AML-193 (cell line): ENCODE measurements at places on chromosomes 6 and 20.
A peak's percentile ranks its signal among the peaks of the same experiment; 100 is the strongest.

GRCh38 chr6:42350911-42351310 is 100.8 kb downstream of the TRERF1 start:
- DNase-seq, result no peak

DNA sequence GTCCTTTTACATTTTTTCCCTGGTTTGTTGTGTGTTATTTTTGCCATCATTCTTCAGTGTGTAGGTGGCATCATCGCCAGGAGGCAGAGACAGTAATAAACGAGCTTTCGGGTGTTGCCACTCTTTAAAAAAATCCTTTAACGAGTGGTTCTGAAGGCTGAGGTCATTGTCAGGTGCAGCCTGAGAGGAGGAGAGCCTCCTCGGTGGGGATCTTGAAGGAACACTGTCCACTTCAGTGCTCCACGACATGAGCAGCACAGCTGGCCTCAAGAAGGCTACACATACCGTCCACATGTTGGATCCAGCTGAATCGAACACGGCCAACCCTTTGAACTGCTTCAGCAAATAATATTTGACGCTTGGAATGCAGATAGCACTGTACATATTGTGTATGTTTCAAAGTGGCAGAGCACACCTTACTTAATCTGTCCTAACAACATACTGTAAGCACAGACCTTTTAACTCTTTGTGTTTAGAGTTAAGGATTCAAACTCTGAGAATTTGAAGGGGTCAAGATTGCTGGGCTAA is 48.0 kb upstream of the FOXQ1 start:
- DNase-seq, result no peak

DNA sequence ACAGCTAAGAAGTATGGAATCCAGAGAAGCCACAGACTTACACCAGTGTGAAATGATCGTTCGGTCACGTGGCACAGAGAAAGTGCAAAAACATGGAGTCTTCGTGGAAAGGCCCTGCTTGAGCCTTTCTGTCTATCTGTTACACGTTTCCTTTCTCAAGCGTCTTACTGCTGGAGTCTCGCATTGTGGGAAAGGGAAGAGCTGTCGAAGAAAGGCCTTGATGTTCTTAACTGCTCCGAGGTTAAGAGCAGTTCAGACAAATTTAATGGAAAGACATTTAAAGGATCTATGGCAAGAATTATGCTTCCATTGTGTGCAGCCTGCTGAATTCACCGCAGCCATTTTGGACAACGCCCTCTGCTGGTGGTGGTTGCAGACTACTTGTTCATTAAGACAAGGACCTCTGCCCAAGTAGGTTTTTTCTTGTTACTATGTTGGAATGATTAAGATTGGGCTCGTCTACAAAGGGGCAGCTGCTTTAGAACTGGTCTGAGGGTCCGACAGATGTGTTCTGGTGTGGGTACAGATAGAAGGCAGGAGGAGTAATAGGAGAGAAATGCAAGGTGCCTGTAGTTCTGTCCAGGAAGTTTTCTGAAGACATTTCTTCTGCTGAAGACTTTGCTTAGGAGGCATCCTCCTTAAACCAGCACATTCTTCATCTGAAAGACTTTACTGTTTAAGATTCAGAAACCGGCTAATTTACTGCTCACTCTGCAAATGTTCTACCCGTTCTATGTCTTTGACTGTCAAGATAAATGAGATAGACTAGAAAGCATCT is 24.7 kb upstream of the CCN6 start:
- peak; percentile 80 for DNase-seq

- DNase-seq, result no peak
These were observed 44.0 kb downstream of the STX11 start for GRCh38 chr6:144194293-144194810.

DNA sequence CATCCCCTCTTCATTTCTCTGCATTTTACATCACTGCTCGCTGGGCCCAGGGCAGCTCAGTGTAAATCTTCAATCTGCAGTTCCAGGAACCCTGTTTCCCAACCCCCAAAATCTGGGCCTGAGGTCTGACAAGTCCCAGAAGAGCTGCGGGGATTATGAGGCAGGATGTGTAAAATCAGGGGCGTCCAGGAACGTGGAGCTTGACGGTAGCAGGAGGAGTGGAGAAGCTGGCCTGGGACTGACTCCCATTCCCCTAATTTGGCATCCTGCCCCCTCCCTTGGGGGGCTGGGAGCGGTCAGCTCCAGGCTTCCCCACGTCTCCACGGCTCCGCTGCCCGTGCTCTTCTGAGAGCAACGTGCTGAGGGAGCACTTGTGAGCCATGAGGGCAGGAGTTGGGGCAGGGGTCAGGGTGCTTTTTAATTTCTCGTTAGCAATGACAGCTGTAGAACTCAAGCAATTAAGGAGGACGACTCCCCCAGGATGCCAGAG is 23.4 kb upstream of the VEGFA start:
- DNase-seq, result no peak

DNA sequence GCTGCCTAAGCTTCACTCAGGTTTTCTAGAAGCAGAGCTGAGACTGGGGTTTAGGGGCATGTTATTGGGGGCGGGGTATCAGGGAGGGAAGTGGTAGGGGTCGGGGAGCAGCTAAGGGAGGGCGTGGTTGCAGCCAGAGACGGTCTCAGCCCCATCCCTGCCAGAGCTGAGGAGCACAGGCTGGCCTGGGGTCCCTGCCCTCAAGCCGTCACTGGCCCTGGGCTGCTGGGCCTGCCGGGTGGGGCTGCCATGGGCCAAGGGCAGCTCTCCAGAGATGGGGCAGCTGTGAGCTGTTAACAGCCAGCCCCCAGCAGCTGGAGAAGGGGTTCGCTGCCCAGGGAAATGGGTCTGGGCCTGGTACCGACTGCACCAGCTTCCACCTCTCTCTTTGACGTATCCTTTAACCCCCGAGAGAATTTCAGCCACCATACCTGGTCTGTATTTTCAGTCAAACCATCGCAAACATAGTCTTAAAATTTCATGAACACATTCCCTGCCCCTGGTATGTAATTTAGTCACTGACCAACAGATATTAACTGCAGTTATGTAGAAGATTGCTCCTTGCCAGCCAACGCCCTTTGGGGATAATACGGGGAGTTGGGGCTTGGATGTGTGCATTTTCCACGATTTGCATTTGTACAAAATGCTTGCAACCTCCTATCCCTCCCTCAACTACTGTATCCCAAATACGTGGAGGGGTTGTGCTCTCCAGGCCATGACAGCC is 253.4 kb downstream of the TAF4 start:
- DNase-seq, result no peak

GRCh38 chr6:2939315-2940009 is 31.9 kb downstream of the SERPINB6 start:
- no peak for DNase-seq

GRCh38 chr20:36148439-36148838 is 6.1 kb upstream of the EPB41L1 start:
- no peak for DNase-seq

DNA sequence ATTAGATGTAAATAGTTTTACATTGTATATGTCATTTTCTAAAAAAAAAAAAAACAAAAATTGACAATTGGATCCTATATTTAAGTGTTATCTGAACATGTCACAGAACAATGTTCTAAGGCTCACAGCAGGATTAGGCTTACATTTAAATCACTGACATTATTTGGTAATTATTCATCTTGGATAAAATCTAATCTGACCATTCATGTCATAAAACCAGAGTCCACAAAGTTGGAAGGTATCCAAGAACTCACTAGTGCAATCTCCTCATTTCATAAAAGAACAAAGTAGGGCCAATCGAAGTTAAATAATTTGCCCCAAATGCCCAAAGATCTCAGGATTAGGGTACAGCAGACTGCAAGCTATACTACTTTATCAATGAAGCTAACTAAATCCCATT is 73.0 kb downstream of the PDSS2 start:
- no peak for DNase-seq

DNA sequence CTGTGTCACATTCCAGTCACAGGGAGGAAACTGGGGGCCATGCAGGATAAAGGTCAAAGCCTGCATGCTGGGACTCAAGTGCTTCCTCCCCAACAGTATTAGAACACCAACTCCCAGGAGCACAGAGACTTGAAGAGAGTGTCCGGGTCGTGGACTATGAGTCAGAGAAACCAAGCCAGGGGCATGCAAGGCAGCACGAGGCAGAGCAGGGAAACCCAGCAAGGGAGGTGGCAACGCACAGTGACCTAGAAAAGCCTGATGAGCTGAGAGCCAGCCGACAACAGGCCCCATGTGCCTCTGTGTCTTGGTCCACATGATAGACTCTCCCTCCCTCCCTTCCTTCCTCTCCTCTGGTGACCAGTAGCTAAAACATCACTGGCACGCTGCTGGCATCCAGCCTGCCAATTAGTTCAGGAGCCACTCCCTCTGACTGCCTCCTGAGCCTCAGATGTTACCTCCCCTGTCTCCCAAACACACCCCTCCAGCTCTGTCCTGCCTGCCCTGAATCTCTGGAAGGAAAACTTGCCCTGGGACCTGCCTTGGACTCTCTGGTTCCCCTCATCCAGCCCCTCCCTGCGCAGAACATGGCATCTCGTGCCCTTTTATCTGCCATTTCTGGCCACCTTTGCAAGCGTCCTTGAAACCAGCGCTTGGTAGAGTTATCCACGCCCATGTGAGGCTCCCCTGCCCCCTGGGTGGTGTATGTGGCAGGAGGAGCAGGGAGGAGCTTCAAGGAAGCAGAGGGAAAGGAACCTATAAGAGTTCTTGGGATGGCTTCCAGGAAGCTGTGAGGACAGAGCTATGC is 16.2 kb upstream of the RNF39 start:
- DNase-seq, result no peak

GRCh38 chr20:41894255-41894963 is 276.2 kb upstream of the CHD6 start:
- no peak for DNase-seq

- DNase-seq, result no peak
These were observed 25.5 kb downstream of the DDO start for GRCh38 chr6:110389689-110390382.

GRCh38 chr6:40477246-40478126 is 109.7 kb downstream of the LRFN2 start:
- DNase-seq, result no peak

GRCh38 chr20:34389206-34389953 is 26.3 kb downstream of the ITCH start:
- no peak for DNase-seq

- no peak for DNase-seq
These were observed 44.8 kb downstream of the TAF8 start for GRCh38 chr6:42095094-42095493.

GRCh38 chr20:9971746-9972145 is 63.0 kb upstream of the ANKEF1 start:
- DNase-seq, result no peak

- DNase-seq, result no peak
These were observed 135.1 kb downstream of the PLG start for GRCh38 chr6:160837146-160837545.

DNA sequence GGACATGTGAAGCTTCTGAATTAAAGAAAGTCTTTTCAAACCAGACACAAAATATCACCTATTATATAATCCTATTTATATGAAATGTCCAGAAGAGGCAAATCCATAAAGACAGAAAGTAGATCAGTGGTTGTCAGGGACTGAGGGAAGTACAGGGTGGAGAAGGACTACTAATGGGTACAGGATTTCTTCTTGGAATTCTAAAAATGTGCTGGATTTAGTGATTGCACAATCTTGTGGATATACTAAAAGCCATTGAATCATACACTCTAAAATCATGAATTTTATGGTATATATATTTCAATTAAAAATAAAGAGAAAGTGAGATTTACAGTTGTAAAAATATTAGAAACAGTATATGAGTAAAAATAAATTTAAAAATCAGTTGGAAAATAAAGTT is 18.7 kb upstream of the MC3R start:
- no peak for DNase-seq

- DNase-seq, result peak; percentile 32
These were observed 226.8 kb upstream of the SGK1 start for GRCh38 chr6:134544737-134545136.

- no peak for DNase-seq
These were observed 366.5 kb downstream of the ESR1 start for GRCh38 chr6:152173957-152174356.

DNA sequence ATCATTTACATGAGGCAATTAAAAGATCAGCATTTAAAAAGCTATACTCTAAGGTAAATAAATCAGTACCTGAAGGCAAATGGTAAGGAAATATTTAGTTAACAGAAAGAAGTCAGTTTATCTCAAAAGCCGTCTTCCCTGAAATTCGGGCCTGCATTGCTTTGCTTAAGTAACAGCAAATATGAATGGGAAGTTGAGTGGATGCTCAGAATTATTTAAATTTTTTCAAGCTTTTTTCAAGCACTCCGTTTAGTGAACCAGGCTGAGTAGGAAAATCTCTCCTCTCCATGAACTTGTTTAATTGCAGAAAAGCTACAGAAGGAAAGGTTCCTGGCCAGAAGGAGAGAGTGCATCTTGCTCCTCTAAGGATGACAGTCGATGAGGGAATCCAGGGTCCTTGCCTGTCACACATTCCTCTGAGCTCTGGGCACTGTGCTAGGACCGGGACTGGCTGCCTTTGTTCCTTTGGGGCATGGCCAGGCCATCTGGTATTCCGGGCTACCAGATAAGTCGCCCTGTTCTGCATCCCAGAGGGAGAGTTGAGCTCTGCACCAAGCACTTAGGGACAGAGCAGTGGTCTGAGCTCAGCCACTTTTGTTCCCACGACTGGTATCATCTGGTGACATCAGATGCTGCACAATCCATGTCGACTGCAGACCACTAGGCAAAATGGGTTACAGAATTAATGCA is 77.6 kb downstream of the RIN2 start:
- no peak for DNase-seq

DNA sequence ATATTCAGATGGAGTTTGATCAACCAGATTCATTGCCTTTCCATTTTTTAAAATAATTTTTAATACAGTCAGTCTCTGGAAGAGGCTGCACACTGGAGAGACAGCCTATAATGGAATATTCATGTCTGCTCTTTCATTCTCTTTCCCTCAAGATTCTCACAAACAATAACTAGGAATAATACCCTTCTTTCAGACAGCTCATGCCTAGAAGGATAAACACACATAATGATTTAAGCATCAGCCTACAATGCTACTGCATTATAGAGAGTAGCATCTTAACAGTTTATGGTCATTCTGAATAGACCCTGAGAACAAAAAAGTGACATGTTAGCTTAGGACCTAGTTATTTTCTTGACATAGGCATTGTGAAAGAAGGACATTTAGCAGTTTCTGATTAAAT is 1692.3 kb downstream of the GRIK2 start:
- DNase-seq, result no peak

DNA sequence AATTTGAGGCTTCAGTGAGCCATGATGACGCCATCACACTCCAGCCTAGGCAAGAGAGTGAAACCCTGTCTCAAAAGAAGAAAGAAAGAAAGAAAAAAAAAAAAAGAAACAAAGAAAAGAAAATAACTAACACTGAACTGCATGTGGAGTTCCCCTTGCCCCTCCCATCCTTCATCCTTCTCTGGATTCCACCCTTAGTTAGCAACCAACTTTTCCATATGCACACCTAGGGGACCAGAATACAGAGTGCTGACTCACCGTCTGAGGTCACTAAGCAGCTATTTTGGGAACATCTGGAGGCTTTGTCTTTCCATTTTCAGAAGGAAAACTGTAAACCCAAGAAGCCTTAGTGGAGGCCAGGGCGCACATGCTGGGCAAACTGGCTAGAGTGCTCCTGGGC is 257.4 kb downstream of the MAFB start:
- no peak for DNase-seq

- no peak for DNase-seq
These were observed 52.3 kb downstream of the PLEKHG1 start for GRCh38 chr6:150651808-150652470.
